NCI-H524 (cell line): ENCODE measurements at places on chromosomes 12 and 14.

GRCh38 chr14:52304248-52304904, 9.7 kb upstream of the PTGER2 start:
- no peak for DNase-seq

DNA sequence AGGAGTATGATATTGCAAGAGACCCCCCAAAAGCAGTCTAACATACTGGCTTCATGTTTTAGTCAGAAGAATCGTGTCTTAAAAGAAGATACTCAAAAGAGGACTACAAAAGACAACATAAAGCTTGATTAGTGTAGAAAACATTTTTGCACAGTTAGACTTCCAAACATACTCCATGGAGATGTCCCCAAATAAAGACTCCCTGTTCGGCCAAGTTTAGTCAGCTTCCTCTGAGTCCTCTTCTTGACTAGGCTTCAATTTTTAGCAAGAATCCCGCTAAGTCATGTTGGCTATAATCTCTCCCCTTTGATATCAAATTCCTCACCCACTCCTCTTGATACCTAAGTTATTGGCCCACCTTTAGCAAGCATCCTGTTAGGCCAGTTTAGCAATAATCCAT, 298.0 kb downstream of the RMST start:
- DNase-seq, result no peak

- DNase-seq, result no peak
These were observed 110.0 kb downstream of the FOXG1 start for GRCh38 chr14:28876572-28876945.

DNA sequence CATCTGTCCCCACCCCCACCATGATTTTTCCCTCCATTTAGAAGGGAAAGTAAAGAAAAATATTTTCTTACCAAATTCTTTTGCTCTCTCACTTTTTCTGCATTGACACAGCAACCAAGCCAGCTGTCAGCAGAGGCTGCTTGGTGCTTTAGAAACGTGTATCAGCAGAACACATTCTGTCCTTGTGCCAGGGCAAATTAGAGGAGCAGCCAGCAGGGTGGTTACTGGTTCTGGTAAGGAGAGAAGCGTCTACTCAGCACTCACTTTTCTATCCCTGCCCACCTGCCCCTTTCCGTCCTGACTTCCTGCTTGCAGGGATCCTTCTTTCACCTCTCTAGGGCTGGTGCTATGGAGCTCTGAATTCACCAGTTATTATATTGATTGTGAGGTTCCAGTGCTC, 327.5 kb upstream of the PDE3A start:
- no peak for DNase-seq

GRCh38 chr12:108806346-108806745, 51.0 kb downstream of the SSH1 start:
- no peak for DNase-seq
